ENCODE measurements at places on chromosomes 12 and 14. TPM values are rescaled to one million over a fixed set of nuclear protein-coding genes. Genes with fewer than 3 reads are reported as not detected.

The PITPNM2 gene
- total RNA-seq: 7.3 TPM

The NKX2-8 gene
- total RNA-seq: not detected

The CCDC175 gene
- not detected for total RNA-seq

The MIP gene
- total RNA-seq: not detected

The PTGDR gene
- total RNA-seq: 0.16 TPM

The NPFF gene
- total RNA-seq: not detected
